HFF-Myc (cell line): ENCODE measurements at places on chromosomes 13 and 19.

- no peak for DNase-seq
Observed at GRCh38 chr19:38667661-38668171, 20.3 kb downstream of the ACTN4 start.

- DNase-seq, result no peak
Observed at GRCh38 chr13:67520886-67521285, 290.8 kb upstream of the PCDH9 start.

- no peak for DNase-seq
Observed at GRCh38 chr13:49419276-49419675, 24.6 kb downstream of the CAB39L start.

GRCh38 chr13:85662186-85662585 is 137.0 kb downstream of the SLITRK6 start:
- no peak for DNase-seq

DNA sequence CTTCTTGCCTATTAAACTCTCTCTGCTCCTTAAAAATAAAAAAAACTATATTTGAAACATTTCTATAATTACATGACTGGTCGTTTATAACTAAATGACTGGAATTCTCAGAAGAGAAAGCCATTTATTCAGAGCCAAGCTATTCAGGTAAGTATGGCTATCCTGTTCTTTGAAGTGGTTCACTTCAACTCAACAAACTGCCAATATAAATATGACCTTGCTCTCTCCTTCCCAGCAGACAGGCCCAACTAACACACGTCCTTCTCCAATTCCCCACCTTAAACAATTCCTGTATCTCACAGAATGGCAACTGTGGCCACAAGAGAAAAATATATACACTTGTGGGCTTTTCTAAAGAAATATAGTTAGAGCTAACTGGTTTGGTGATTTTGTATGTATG is 153.9 kb downstream of the MIPEP start:
- DNase-seq, result no peak

DNA sequence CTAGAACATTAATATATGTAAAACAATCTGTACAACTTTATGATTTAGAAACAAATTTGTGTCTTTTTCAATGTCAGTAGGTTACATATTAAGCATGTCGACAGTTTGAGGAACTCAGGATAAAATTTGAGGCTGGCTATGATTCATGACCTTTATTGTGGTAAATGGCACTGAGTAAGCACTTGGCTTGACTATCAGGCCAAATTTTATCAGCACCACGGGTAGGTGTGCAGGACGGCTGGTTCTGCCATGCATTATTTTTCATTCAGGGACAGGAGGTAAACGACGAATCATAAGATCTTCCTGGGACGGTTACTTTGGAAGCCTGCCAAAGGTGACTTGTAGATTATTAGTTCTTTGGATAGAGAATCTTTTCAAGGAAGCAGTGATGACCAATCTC is 19.9 kb upstream of the CYP4F8 start:
- no peak for DNase-seq

DNA sequence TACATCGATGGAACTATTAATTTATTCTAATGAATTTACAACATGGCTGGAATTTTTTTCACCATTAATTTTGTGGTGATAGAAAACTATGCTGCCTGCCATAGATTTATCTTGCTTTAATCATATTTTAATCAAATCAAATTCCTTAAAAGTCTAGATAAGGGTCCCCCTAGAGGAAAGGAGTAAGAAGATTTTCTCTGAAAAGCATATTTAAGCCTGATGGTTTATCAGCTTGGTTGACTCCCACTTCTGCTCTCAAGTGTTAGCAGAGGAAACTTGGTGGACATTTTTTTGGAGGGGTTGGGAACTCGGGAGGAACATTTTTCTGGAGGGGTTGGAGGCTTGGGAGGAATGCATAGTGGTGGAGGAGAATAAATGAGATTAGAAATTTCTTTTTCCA is 253.3 kb downstream of the KCNRG start:
- DNase-seq, result no peak

DNA sequence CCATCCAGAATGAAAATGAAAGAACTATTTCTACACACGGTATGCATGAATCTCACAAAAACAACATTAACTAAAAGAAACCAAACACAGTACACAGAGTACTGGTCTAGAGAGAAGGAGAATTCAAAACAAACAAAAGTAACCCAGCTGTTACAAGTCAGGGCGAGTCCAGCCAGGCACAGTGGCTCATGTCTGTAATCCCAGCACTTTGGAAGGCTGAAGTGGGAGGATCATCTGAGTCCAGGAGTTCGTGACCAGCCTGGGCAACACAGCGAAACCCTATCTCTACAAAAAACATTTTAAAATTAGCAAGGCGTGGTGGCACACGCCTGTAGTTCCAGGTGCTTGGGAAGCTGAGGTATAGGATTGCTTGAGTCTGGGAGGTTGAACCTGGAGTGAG is 1.7 kb upstream of the PSMC4 start:
- DNase-seq, result no peak

GRCh38 chr19:32254509-32254890 is 90.9 kb upstream of the ZNF507 start:
- no peak for DNase-seq
